Amniotic stem cell (primary cell): ENCODE measurements at places on chromosomes 12 and 14.

DNA sequence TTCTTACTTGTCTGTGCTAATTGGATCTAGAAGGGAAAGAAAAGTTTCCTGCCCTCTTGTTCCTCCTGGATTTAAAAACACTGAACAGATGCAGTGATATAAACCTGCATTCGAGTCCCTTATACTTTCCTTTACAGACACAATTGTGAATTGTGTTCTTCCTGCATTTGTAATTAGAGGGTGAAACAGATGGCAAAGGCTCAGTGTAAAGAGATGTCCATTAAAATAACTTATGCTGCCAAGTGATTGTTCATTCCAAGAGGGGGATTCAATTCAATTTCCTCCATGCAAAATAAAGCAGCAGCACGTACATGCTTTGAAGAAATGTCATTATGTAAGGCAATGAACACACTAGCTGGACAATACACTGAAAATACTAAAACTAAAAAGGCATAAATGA is 248.3 kb upstream of the LRIG3 start:
- DNase-seq: no peak

- no peak for DNase-seq
Measured at GRCh38 chr14:53127151-53127550, 26.0 kb downstream of the DDHD1 start.

DNA sequence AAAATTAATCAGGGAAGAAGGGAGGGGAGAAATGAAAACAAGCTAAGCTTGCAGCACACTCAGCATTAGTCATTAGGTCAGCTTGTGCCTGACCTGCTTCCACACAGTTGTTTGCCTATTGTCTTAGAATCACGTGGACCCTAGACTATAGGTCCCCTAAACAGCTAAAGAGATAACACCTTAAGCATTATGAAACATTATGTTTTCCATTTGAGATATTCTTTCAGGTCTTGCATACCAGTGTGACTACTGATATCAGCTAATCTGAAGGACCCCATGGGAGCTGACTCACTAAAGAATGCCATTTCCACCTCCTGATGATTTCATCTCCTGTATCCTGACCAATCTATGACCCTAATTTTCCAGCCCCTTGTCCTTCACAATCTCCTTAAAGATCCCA is 154.1 kb upstream of the FUT8 start:
- DNase-seq: no peak

GRCh38 chr14:69996216-69996615 is 117.0 kb downstream of the SMOC1 start:
- DNase-seq: no peak

GRCh38 chr12:53478865-53479264 is 20.4 kb downstream of the MAP3K12 start:
- DNase-seq: no peak

- DNase-seq: no peak
Measured at GRCh38 chr12:58895053-58895452, 25.3 kb downstream of the LRIG3 start.

DNA sequence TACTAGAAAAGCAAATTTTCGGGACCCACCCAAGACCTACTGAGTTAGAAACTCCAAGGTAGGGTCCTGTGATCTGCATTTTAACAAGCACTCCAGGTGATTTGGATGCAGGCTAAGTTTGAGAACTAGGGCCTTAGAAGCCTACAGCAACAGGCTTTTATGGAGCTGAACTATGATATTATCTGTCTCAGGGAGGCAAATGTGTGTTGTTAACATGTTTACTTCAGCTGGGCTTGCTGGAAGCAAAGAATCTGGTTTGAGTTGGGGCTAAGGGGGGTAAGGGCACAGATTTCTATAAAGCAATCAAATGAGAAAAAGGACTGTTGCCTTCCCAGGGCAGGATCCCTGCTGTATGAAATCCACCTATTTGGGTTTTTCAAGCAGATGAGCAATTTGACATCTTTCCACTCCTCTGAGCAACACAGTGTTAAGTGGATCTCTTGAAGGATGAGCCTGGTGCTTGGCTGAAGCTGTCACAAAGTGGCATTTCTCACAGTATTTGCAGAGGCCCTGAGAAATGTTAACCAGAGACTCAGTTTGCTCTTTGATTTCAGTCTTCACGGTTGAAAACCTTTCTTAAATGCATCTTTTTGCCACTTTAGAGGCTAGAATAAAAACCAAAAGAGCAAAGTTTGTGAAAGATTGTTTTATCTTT is 36.2 kb upstream of the SOCS2 start:
- DNase-seq: no peak

GRCh38 chr12:111033281-111034082 is 113.1 kb upstream of the MYL2 start:
- no peak for DNase-seq

DNA sequence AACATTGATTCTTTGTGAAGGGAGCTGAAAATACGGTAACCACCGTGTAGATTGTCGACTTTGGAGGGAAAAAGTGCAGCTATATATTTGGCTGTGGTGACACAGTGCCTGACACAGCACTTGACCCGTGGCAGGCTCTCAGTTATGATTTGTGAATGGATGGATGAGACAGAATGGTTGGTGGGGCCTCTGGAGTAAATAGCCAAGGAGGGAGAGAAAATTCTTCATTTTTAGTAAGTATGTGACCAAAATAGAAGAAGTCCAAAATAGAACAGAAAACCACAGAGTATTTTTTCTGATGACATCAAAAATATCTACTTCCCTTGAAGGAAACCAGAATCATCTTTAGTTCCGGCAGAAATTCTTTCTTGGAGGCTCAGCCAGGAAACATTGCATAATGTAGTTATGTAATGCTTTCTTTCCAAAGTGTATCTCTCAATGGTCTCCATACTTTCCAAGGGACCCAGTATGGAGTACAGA is 82.0 kb upstream of the WSCD2 start:
- no peak for DNase-seq

DNA sequence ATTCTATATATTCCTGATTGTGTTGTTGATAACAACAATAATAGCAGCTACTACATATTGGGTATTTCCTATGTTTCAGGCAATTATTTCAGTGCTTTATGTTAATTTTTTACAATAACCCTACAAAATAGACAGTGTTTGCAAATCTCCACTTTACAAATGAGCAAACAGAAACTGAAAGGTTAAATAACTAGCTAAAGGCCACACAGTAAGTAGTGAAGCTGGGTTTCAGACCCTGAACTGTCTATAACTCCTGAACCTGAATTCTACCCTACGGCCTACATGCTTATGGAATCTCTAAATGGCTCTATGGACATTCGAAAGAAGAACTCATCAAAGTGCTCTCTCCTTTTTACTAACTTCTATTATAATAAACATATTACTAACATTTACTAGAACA is 19.7 kb upstream of the NUDT4 start:
- DNase-seq: no peak

GRCh38 chr12:120367233-120367923 is 1.6 kb downstream of the MSI1 start:
- DNase-seq: no peak

DNA sequence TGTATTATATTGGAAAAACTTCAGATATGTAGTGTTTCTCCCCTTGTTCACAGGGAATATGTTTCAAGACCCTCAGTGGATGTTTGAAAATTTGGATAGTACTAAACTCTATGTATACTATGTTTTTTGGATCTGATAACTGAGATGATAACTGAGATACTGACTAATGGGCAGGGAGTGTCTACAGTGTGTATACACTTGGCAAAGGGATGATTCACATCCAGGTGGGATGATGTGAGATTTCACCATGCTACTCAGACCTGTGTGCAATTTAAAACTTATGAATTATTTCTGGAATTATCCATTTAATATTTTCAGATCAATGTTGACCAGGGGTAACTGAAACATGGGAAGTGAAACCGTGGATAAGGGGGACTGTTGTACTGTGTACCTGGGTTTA is 13.8 kb downstream of the RAD51B start:
- no peak for DNase-seq

GRCh38 chr12:100632445-100632892 is 59.0 kb downstream of the GAS2L3 start:
- no peak for DNase-seq

DNA sequence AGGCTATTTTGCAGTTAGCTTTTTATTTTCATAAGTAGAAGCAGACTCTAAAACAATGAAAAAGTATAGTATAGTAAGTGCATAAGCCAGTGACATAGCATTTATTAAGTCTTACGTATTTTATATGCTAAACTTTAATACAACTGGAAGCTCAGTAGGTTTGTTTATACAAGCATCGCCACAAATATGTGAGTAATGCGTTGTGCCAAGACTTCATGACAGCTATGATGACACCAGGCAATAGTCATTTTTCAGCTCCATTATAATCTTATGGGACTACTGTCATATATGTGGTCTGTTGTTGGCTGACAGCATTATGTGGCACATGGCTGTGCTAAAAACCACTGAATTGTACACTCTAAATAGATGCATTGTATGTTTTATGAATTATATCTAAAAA is 40.3 kb downstream of the SLC38A2 start:
- DNase-seq: no peak

GRCh38 chr14:34347683-34348082 is 114.4 kb downstream of the SPTSSA start:
- no peak for DNase-seq

DNA sequence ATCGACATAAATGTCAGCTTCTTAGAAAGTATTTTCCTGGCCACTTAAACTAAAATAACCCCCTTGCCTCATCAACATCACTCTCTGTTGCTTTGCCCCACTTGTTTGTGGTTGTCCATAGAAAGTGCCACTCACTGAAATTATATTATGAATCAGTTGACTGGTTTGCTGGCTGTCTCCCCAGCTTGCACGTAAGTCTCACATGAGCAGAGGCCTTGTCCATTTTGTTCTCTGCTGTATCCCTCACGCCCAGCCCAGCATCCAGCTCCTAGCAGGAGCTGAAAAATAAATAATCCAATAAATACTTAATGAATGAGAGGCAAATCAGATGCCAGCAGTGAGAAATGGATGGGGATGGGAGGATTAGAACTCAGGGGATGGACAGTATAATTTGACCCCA is 159.3 kb downstream of the KSR2 start:
- DNase-seq: no peak

DNA sequence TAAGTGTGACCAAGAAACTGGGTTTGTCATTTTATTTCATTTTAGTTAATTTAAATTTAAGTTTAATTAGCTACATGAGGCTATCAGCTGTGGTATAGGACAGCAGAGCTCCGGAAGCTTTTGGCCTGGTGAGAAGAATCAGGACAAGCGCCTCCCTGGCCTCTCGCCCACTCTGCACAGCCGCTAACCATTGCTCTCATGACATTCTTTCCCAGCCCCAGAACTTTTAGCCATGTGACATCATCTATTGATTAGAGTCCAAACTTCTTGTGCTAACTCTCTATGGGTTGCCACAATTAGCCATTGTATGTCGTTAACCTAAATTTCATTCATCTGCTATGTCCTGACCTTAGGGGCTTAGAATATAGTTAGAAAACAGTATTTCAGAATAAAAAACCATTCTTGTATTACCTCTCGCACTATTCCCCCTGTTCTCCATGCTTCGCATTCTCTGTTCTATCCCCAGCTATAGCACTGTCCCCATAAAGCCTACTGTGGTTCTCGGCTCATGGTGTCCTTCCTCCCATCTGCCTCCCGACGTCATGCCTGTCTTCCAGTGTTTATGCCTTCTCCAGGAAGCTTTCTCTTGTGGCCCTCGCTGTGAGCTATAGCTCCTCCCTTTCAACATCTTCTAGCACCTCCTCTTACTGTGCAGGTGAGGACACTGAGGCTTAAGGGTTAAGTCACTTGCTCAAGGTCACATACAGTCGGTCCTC is 23.5 kb downstream of the SSH1 start:
- no peak for DNase-seq

GRCh38 chr12:22631863-22632463 is 7.0 kb downstream of the ETNK1 start:
- no peak for DNase-seq

DNA sequence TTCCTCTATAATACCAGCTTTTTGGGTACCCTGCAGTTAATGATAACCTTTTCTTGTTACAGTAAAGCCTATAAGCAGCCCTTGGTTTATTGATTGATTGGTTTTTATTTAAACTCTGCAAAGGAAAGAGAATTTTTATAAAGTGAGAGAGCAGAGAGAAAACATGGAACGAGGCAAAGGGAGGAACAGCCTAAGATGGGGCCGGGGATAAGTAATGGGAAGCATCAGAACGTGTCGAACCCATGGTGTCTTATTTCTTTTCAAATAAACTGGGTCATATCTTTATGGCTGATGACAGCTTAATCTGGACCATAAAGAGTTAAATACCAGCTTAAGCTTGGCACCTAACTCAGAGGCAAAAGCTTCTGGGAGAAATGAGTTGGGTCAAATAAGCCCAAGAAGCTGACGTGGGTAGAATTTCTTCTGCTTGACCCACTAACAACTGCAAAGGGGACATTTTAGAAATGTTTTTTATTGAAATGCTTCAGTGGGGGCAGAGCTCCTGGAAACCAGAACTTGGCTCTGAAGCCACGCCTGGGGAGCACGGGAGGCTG is 12.0 kb upstream of the C14orf93 start:
- no peak for DNase-seq

GRCh38 chr14:32430326-32430725 is 101.2 kb downstream of the AKAP6 start:
- peak; percentile 26 for DNase-seq

DNA sequence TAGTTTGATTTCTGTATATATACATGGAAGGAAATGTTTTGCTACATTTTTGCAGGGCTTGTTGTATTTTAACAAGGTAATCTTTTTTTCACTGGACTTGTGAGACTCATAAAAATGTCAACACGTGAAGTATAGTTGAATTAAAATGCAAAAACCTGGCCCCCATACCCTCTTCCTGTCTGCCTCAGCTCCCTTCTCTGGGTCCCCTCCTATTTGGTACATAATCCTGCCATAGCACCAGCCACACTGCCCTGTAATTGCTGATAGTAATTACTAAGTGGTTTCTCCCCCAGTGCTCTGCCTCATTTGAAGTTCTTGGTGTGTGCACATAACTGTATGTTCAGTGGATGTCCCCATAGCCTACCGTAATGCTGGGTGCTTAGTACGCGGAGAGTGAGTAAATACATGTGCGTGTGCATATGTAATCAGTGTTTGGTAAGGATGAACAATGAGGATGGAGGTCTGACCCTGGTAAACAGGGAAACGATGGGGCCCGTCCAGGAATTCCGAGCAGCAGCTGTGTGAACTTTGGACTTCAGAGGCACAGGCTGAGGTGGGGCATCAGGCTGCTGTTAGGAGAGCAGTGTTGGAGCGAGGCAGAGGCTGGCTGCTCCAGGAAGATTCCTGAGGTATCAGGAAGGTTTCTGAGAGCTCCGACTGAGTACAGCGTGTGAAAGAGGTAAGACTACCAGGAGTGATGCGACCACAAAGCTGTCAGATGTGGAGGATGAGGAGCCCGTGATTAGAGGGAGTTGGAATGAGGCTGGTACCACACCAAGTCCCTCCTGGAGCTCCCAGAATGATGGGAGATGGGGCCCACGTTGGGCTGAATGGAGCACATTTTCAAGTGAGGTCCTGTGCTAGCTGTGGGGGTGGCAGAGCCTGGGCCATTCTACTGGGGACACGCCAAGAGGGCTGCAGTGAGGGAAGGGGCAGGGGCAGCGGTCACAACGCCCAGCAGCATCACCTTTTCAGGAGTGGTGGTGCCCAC is 106.8 kb downstream of the PELI2 start:
- DNase-seq: no peak

DNA sequence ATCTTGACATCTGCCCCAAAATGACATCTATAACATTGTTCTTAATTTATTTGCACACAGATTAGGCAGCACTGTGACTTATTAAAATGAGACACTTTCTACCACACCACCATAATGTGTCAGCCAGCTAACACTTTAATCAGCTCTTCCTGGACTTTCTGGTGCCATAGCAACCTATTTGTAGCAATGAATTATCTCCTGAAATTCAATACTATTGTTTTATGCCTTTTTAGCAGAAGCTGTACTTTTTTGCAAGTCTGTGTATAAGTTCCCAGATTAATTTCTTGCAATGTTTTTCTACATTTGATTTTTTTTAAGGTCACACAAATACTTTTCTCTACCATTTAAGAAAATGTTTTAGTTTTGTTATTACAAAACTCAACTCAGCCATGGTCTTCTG is 72.8 kb upstream of the SAV1 start:
- DNase-seq: no peak
